Amniotic stem cell (primary cell): ENCODE measurements at places on chromosomes 6 and 20.
A peak's percentile ranks its signal among the peaks of the same experiment; 100 is the strongest.

GRCh38 chr20:19185083-19185482 is 27.4 kb upstream of the SLC24A3 start:
- DNase-seq, result no peak

- DNase-seq, result no peak
Measured at GRCh38 chr6:151310852-151311767, 71.3 kb downstream of the AKAP12 start.

DNA sequence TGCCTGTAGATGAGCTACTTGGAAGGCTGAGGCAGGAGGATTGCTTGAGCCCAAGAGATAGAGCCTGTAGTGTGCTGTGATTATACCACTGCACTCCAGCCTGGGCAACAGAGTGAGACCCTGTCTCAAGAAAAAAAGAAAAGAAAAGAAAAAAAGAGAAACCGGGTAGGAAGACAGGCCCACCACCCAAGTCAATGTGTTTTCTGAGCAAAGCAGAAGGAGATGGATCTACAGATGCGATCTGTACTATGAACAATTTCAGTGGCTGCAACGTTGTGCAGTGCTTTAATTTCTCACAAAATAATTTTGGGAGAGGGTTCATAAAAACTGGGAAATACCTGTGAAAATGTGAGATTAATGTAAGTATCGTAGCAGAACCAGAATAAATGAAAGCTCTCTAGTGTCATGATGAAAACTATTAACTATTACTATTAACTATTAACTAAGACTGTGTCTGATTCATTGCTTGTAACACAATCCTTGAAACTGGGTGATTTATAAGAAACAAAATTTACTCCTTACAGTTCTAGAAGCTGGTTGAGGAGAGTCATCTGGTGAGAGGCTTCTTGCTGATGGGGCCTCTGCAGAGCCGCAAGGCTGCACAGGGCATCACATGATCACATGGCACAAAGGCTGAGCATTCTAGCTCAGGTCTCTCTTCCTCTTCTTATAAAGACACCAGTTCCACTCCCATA is 233.1 kb upstream of the ZNF217 start:
- no peak for DNase-seq

GRCh38 chr20:24245094-24245493 is 224.3 kb upstream of the SYNDIG1 start:
- DNase-seq, result no peak

GRCh38 chr20:17835240-17835933 is 133.2 kb downstream of the SNX5 start:
- peak; percentile 83 for DNase-seq

GRCh38 chr20:19823971-19824370 is 65.9 kb downstream of the RIN2 start:
- no peak for DNase-seq

DNA sequence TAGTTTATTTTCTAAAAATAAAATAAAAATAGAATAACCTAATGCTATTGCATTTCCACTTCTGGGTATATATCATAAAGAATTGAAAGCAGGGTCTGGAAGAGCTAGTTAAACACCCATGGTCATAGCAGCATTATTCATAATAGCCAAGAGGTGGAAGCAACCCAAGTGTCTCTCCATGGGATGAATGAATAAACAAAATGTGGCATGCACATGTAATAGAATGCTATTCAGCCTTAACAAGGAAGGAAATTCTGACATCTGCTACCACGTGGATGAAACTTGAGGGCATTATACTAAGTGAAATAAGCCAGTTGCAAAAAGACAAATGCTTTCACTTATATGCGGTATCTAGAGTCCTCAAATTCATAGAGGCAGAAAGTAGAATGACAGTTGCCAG is 130.8 kb downstream of the TIAM2 start:
- no peak for DNase-seq

DNA sequence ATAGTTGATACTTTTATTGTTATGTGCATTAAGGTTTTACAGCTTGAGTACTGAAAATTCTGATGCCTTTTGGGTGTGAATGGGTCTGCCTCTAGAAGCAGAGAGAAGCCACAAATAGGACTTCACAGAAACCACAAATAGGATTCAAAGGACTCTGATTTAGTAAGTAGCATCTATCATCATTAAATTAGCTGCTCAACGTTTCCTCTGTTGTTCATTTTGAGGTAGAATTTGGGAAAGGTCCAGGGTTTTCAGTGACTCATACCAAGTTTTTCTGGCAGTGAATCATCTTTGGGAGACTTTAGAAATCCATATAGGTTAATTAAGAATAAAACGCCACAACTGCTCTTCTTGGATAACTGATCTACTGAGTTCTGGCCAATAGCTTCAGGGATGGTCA is 105.1 kb downstream of the PHF3 start:
- DNase-seq, result no peak

GRCh38 chr20:24364482-24364881 is 104.9 kb upstream of the SYNDIG1 start:
- no peak for DNase-seq

DNA sequence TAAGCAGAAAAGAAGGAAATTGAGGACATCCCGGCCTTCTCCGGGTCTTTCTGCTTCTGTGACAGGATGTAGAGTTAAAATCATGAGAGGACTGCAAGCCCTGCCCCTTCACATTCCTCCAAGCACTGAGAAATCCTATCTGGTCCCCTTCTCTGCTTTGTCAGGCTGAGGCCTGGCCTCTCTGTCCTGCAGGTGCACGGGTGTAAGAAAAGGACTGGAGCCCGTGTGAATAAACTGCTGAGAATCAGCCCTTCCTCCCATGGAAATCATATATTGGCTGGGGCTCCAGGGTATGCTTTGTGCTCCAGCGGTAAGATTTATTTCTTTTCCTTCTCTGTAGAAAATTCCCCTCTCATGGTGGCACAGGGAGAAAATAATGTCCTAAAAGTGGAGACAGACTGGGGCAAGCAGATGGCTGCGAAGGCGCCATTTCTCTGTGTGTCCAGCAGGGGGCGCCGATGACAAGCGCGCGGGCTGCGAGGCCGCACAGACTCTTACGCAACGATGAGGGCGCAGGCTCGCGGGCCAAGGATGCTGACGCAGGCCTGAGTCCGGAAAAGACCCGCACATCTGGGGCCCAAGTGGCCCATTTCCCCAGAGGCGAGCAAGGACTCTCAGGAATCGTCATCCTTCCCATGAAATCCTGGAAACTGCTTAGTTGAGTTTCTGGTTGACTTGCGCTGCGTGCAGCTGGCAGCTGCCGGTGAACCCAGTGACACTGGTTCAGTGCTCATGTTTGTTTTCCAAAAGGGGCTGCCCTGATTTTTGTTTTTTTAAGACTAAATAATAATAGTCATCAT is 258.6 kb downstream of the ADGB start:
- peak; percentile 60 for DNase-seq

- no peak for DNase-seq
Measured at GRCh38 chr6:71582820-71583219, 294.2 kb downstream of the OGFRL1 start.

DNA sequence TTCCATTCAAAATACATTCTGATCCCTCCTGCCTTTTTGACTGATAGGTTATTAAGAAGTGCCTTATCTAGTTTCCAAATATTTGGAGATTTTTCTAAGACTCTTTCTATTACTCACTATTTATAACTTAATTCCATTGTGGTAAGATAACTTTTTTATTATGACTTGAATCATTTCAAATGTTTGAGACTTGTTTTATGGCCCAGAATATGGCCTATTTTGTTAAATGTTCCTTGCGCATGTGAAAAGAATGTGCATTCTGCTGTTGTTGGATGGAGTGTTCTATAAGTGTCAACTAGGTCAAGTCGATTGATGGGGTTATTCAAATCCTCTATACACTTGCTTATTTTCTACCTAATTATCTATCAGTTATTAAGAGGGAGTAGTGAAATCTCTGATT is 13.1 kb upstream of the TCP11 start:
- DNase-seq, result no peak

- DNase-seq, result no peak
Measured at GRCh38 chr20:32437391-32438074, 79.4 kb downstream of the ASXL1 start.

DNA sequence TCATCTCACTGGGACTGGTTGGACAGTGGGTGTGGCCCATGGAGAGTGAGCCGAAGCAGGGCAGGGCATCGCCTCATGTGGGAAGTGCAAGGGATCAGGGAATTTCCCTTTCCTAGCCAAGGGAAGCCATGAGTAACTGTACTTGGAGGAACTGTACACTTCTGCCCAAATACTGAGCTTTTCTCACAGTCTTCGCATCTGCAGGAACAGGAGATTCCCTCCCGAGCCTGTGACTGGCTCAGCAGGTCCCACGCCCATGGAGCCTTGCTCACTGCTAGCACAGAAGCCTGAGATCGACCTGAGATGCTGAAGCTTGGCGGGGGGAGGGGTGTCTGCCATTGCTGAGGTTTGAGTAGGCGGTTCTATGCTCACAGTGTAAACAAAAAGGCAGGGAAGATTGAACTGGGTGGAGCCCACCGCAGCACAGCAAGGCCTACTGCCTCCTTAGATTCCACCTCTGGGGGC is 10.4 kb upstream of the CALHM5 start:
- DNase-seq, result no peak

GRCh38 chr6:169805242-169805838 is 53.9 kb downstream of the ERMARD start:
- no peak for DNase-seq

- no peak for DNase-seq
Measured at GRCh38 chr20:46357030-46357514, 48.8 kb upstream of the CDH22 start.

DNA sequence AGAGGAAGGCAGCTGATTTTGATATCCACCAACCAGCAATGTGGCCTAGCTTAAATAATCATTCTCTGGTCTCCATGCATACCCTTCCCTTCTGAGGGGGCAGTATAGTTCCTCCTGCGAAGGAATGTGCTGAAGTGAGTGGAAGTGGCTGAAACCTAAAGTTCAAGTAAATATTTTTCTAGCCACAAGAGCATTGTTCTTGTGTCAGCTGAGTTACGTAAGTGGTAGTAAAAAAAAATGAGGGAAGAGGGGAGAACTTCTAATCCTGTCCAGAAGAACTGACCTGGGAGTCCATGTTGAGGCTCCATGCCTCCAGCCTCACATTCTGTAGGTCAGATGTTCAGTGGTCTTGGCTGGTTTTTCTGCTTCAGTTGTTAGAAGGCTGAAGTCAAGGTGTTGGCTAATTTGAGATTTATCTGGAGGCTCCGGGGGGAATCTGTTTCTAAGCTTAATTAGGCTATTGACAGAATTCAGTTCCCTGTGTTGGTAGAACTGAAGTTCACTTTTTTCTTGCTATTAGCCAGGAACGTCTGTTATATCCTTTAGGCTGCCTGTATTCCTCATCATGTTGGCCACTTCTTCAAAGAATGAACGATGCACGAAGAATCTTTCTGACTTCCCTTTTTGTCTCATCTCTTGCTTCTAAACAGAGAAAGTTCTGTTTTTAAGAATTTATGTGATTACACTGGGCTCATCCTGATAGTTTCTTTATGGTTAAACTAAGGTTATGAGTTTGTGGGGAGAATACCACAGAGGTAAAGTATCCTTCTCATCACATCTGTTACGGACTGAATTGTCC is 207.1 kb upstream of the PRSS16 start:
- no peak for DNase-seq

DNA sequence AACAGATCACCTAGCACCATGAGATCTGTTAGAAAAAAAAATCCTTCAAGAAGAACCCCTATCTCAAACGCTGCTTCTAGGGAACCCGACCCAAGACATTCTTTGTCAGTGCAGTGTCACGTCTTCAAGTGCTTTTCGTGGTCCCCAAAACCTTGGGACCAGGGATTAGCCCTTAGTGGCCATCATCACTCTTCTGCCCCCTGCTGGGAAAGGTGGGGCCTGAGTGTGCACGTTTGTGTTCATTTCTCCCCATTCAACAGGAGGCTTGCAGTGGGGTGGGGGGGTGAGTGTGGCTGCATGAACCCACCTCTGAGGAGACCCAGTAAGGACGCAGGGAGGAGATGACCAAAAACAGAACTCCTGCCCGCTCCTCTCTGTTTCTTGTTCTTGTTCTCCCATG is 218.2 kb upstream of the RNF24 start:
- DNase-seq, result no peak

DNA sequence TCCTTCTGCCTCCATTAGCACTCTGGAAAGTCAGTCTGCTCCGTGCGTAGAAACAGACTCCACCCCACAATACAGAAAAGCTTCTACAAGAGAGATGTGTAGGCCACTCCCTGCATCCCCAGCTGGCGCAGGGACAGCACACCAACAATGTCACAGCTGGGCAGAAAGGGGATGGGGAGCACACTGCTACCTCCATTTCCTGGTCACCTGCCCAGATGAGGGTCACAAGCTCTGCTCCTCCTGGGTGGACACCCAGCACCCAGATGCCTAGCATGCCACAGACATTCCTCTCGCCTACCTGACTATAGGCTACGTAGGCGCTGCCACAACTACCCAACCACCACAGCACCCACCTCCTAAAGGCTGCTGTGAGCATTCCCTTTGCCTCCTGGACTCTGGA is 12.2 kb downstream of the BEND3 start:
- DNase-seq, result no peak

- DNase-seq, result no peak
Measured at GRCh38 chr6:110532431-110532830, 56.0 kb upstream of the SLC22A16 start.

- no peak for DNase-seq
Measured at GRCh38 chr20:11447371-11448100, 470.2 kb upstream of the BTBD3 start.

GRCh38 chr6:170445487-170445886 is 107.6 kb downstream of the PSMB1 start:
- no peak for DNase-seq

- DNase-seq, result no peak
Measured at GRCh38 chr20:46237227-46237626, 71.1 kb downstream of the CDH22 start.

GRCh38 chr6:167424060-167424673 is 99.3 kb downstream of the TTLL2 start:
- DNase-seq, result no peak

GRCh38 chr6:125745281-125746018 is 4.0 kb upstream of the HEY2 start:
- no peak for DNase-seq

- no peak for DNase-seq
Measured at GRCh38 chr20:60960500-60960899, 291.6 kb upstream of the CDH4 start.

GRCh38 chr6:19921786-19922185 is 84.6 kb downstream of the ID4 start:
- DNase-seq, result no peak

DNA sequence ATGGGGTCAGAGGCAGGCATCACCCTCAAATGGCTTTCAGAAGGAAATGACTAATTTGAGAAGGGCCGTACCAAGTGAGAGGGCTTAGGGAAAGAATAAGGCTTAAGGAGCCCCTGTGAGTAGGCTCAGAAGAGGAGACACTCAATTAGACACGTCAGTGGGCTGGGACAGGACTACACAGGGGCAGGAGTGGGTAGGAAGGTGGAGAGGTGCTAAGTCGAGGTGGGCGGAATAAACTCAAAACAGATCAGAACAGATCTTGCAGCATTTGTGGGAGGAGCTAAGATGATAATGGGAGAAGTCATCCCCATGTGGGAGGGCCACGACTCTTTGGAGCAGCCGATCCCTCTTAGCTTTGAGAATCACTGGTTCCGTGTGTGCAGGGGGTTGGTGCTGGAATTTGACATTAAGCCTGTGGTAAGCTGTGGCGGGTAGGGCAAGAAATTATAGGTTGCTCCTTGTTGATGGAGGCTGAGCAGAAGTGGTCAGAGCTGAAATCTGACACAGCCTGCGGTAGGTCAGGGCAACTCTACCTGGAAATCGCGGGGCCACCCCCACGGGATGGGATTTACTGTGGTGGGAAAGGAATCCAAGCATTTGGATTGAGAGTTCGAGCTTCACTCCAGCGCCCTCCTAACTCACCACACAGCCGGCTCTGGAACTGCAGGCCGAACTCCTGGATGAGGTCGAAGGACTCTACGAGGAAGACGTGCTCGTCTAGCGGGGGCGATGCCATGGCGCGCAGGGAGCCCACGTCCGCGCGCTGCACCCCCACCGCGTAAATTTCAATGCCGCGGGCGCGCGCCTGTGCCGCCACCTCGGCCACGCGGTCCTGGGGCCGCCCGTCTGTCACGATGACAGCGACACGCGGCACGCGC is 2.8 kb upstream of the RBPJL start:
- no peak for DNase-seq
